ENCODE measurements at places on chromosomes 6 and 20.

- DNase-seq = peak; percentile 22
Measured at GRCh38 chr20:460707-461106, 1.6 kb downstream of the TBC1D20 start.

DNA sequence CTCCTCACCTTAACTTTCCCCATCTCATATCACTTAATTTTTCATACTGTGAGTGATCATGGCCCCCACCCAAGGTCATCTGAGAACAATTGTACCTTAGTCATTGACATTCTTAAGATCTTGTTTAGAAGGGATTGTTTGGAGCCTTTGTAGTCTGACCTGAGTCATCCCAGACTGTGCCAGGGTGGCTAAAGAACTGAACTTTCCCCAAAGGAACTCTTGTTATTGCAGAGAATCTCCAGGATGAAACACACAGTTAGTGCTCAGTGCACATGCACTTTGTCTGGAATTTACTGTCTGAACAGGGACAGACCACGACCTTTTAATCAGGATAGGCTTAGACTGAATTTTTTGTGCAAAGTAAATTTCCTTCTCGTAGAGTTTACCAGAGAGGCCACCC is 112.6 kb upstream of the CCN2 start:
- peak; percentile 78 for DNase-seq

- DNase-seq = peak; percentile 81
Measured at GRCh38 chr6:28474441-28475219, 31.3 kb upstream of the ZSCAN23 start.

DNA sequence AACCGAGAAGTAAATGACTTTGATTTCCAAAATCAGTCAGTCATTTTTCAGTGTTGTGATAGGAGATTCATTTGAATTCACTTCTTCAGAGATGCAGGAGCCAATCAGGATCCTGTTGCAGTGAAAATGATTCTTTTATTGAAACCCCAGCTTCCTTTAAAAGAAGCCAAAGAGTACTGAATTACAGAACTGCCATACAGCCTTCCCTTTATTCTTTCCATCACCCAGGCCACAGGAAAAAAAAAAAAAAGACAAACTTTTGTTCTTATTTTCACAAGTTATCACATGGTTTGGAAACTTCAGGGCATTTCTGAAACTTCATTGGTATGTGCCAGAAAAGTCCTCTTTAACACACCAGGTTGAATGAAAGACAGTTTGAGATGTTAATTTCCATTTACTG is 1.8 kb upstream of the CARMIL1 start:
- DNase-seq = no peak

- DNase-seq = no peak
Measured at GRCh38 chr20:48629069-48629959, 198.5 kb downstream of the PREX1 start.

- DNase-seq = no peak
Measured at GRCh38 chr6:70315079-70315751, 12.3 kb upstream of the COL9A1 start.

GRCh38 chr6:137919837-137920730 is 53.0 kb downstream of the TNFAIP3 start:
- no peak for DNase-seq

DNA sequence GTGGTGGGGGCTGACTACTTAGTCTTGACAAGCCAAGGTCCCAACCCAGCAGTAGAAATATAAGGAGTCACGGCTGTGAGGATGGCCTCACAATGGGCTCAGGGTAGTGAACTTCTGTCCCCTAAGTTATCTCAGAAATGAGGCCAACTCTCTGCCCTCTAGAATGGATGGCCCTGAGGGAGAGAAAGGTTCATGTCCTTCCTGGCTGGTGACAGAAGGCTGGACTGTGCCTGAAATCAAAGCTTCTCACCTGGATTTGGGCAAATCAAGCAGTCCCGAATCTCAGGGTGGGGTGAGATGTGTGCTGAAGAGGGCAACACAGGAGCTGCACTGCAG is 12.7 kb downstream of the RRP36 start:
- DNase-seq = no peak

DNA sequence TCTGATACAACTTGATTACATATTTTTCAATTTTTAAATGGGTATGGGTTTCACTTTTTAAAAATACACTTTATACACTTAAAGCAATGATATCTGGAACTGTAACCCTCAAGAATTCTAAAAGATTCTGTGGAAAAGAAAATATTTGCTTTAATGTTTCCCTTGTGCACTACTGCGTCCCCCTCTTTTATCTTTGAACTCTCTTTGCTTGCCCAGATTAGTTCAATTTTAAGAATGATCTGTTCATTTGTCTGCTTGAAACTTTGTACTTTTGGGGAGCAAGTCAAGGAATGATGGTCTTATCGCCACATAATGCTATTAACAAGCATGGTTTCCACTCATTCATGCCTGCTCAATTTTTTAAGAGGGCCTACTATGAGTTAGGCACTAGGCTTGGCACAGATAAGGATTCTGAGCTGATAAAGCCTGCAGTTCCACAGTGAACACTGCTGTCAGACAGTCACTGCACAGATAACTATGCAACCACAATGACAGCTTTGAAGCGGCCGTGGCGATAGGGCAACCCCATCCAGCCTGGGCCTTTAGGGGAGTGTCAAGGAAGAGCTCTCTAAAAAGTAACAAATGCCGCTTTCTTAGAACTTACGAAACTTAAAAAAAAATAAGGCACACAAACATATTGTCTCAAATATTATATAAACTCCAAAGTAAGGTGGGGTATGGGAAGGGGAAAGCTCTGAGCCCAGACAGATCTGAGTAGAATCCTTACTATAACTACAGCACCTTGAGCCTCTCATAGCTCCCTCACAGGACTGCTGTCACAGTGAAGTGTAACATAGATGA is 29.7 kb downstream of the FYN start:
- no peak for DNase-seq

DNA sequence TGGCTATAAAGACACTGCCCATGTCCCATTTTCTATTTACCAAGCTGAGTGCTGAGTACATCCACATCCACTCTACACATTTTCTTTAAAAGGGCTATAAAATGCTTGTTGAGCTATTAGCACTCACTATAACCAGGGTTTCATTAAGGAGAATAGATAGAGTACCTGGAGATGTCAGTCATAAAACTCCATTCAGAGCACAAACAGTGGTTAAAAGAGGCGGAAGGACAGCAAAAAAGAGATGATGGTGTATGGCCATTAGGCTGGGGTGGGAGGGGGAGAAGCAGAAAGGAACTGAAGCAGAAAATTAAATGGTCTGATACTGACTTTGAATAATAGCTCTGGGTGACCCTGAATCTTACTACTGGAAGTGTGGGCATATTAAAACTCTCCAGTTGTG is 609.9 kb upstream of the MAP3K7 start:
- no peak for DNase-seq

- DNase-seq = peak; percentile 22
Measured at GRCh38 chr6:42963855-42964605, 3.5 kb downstream of the GNMT start.

DNA sequence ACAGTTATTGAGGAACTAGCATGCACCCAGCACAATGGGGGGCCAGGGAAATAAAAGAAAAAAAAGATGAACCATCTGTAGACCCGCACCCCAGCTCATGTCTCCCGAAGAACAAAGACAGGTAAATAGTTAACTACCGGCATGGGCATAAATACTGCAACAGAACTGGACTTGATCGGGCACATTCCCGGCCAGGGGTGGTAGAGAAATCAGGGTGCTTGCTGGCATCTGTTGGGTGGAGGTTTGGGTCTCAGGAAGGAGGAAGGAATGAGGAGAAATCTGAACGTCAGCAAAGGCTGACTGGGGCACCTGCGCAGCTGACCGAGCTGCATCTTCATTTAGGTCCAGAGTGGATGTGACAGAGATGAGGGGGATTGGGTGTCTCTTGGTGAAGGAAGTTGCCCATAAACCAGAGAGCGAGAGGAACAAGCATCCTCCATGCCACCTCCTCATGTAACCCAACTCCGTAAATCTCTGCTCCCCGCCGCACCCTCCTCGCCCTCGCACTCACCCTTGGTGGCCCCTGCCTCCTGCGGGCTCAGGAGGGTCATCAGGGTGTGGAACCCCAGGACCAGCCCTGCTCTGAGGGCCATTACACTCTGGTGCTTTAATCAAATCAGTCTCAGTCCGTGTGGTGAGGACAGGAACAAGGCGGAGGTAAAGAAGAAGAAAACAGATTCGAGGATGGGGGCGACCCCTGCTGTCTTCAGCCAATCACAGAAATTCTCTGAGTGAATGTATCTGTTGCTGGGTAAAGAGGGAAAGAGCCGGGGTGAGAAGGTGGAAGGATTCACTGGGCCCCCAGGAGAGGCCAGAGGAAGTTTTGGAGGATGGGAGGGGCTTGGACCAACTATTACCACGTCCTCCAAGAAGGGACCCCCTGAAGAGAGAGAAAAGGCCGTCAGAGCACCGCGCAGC is at the start of gene HLA-DOA:
Gene HLA-DOA, minus strand, starts transcription at position 648 of the 918 bp plus-strand sequence.
- no peak for DNase-seq

- DNase-seq = no peak
Measured at GRCh38 chr6:99821164-99821563, 172.9 kb downstream of the MCHR2 start.

DNA sequence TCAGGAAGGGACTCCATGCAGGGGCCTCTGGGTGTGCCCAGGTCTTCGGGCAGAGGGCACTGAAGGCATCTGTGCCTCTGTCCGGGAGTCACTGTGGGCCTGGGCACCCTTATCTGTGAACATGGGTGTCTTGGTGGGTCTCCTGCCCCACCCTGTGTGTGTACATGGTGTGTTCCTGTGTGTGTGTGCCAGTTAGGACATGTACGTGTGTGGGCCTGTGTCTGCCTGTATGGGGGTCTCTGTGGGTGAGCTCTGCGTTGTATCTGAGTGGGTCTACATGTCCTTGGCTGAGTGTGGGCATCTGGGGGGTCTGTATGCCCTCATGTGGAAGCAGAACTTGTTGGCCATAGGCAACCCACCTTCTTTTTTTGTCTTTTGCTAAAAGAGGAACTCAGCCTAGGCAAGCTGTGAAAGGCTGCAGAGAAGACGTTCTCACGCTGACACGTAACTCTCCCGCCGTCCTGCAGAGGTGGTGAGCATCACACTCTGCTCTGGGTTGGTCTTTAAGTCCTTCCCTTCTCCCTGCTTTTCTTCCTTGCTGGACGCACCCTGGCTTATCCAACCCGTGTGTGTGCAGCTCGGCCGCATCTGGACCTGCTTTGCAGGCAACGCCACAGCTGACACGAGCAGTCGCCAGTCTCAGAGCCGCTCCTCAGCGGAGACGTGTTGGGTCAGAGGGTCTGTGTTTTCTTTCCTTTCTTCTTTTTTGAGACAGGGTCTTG is 532 bp upstream of the NPBWR2 start:
- DNase-seq = no peak

- DNase-seq = no peak
Measured at GRCh38 chr6:87293526-87293925, 28.9 kb upstream of the SMIM8 start.

GRCh38 chr6:73632346-73632745 is 21.4 kb downstream of the SLC17A5 start:
- no peak for DNase-seq

DNA sequence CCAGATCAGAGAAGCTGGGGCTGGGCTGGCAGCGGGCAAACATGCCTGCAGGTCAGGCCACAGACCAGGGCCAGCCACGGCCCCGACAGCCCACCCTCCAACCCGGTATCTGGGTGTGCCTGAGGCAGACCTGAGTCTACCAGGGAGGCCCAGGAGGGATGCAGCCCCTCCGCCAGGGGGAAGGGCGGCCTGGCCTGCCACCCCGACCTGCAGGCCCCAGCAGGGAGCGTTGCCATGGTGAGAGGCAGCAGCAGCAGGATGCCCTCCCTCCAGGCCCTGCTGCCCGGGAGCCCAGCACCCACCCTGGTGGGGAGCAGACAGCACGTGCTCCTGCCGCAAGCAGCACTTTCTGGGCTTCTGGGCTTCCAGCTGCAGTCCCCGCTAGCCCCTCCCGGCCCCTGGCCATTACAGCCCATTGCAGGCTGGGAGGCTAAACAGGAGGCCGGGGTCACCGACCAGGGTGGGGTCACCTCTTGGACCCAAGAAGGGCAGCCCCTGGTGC is 3.8 kb upstream of the EEF1A2 start:
- DNase-seq = no peak

DNA sequence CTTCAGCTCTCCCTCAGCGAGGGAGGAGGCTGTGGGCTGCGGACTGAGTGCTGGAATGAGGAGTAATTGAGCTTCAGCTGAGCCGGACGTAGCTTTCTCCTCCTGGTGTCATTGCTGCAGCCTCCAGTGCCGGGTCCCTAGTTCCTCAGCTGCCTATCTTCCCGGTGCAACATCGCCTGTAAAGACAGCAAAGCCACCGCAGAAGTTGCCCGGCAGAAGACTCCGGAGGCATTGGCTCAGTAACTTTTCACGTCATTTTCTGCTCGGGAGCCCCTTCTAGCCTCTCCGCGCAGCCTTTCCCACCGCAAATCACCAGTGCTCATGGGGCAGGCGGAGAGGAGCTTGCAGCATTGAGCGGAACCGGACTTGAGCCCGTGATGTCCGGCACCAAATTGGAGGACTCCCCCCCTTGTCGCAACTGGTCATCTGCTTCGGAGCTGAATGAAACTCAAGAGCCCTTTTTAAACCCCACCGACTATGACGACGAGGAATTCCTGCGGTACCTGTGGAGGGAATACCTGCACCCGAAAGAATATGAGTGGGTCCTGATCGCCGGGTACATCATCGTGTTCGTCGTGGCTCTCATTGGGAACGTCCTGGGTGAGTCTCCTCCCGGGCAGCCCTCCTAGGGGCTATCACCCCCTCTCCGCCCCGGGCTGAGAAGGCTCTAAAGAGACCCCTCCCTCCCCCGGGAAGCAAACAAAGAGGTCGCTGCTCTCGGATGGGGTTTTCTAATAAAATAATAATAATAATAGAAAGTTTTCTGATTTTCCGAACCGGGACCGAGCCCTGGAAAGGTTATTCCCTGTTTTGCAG is at the start of gene HCRTR2:
Gene HCRTR2, plus strand, starts transcription at position 305 of the 816 bp plus-strand sequence. Its CDS starts 73 bp downstream, at position 378.
- DNase-seq = no peak

- DNase-seq = no peak
Measured at GRCh38 chr6:116513224-116513875, 1.9 kb downstream of the CALHM5 start.

DNA sequence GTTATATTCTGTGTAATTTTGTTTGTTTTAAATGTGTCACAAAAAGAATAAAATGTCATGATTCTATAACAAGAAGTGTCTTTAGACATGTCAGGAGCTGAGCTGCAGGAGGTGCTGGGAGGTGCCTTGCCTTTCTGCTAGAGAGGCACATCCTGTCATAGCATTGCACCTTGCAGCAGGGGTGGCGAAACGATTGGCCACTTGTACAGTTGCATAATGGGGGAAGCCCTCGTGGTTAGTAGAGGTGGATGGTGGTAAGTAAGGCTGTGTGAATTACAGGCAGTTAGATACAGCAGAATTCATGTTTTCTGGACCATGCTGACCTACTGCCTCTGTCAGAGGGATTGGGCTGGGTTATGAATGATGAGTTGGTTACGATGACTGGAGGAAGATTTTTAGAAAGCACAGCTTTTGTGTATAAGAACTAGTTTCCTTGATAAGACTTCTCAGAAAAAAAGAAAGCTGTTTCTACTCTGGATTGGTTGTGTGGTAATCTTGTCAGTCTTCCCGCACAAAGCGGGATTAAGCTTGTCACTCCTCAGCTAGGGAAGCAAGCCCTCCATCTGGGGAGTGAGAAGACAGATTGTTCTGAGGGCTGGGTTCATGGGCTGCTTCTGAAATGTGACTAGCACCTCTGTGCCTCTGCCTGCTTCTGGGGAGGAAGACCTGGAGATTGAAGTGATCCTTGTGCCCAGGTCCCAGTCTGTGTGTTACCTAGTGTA is 74.9 kb downstream of the FOXO3 start:
- no peak for DNase-seq

- DNase-seq = peak; percentile 56
Measured at GRCh38 chr6:25889877-25890853, 16.1 kb upstream of the SLC17A3 start.

- DNase-seq = peak; percentile 79
Measured at GRCh38 chr6:17278289-17279063, 2.7 kb upstream of the RBM24 start.

- DNase-seq = no peak
Measured at GRCh38 chr6:61959196-61959595, 326.8 kb downstream of the KHDRBS2 start.
